NCI-H526 (cell line): ENCODE measurements at places on chromosomes 11 and 22.
A peak's percentile ranks its signal among the peaks of the same experiment; 100 is the strongest.

- no peak for DNase-seq
These were observed 702 bp upstream of the KCNJ4 start for GRCh38 chr22:38455530-38456271.

GRCh38 chr11:110173811-110174644 is 80.8 kb downstream of the ZC3H12C start:
- peak; percentile 84 for DNase-seq

DNA sequence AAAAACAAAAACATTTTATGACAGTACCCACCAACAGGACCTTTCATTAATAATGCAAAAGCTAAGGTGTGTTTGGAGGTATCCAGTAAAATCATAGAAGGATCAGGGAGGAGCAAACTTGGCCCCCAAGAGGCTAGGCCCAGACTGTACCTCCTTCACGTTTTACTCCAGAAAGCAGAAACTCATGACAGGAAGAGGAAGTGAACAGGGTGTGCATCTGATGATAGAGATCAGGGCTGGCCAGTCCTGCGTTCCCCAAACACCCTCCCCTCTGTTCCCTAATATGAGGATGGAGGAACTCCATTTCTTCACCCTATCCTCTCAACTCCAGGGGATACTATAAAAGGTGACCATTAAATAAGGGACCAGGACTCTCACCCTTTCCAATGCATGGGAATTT is 10.2 kb upstream of the MS4A12 start:
- no peak for DNase-seq

DNA sequence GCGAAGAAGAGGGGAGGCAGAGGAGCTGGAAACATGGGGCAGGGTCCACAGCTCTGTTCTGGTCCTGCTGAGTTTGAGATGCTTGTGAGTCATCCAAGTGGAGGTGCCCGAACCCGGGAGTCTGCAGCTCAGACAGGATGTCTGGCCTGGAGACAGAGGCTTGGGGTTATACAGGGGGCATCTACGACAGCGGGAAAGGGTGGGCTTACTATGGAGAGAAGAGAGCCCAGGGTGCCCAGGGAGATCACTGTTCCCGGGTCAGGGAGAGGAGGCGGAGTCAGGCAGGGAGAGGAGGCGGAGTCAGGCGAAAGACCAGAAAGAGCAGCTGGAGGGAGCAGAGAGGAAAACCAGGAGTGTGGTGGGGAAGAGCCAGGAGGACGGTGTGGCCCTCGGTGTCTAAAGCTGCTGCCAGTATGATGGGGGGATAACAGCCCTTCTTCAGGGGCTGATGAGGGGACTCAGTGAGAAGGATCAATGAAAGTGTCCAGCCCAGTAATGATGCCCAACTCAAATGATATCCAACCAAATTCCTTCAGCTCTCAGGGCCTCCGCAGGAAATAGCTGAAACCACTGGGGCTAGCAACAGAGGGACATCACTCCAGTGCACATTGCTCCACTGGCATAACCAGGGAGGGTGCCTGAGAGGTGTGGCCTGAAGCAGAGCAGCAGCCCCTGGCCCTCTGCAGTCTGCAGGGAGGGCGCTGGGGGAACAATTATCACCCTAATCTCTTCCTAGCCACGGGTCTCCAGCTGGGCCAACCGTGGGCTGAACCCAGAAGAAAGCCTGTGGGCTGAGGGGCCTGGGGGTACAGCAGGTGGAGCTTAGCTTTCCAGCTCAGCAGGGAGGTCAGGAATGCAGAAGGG is 2.6 kb upstream of the LTBP3 start:
- DNase-seq = peak; percentile 75

DNA sequence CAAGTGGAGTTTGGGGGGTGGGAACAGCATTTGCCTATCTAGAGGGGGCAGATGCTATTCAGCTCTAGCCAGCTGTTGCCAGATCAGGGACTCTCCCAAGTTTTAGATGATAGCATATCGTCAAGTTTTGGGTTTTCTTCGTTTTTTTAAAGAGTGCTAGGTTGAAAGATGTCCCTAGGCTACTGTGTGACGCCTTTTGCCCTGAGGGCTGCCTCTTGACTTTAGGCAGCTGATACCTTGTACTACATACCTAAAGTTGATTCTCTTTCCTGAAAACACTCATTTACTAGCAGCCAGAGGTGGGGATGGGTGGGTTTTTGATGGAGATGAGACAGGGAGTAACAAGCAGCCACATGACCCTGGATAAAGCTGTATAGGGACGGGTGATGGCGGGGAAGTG is 87.1 kb downstream of the ABTB2 start:
- DNase-seq = no peak

DNA sequence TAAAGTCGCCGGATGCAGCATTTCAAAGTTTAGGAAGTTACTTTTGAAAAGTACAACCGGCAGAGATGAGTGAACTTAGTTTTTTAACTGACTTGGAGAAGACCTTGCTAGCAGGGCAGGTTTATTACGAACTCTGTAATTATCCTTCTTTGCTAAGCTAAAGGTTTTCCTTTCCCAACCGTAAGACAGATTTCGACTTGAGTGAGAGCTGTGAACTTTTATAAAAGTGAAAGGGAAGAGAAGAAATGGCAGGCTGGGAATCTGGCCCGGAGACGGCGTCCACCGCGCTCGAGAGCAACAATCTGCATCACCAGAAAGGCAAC is 659 bp upstream of the TEAD1 start:
- DNase-seq = no peak

DNA sequence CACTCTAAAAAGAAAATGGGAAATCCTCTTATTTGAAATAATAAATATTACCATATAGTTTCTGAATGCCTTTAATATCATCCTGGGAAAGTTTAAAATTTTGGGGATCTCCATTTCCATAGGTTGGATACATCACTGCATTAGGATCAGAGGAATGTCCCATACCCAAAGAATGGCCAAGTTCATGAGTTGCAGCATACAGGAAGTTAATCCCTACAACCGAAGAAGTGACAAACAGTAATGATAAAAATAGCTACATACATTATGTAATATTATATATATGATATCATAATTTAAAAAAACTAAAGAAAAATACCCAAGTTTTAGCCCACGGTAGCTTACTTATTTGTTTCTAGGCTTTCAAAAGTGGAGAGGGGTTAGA is 7.4 kb downstream of the MMP7 start:
- DNase-seq = no peak

DNA sequence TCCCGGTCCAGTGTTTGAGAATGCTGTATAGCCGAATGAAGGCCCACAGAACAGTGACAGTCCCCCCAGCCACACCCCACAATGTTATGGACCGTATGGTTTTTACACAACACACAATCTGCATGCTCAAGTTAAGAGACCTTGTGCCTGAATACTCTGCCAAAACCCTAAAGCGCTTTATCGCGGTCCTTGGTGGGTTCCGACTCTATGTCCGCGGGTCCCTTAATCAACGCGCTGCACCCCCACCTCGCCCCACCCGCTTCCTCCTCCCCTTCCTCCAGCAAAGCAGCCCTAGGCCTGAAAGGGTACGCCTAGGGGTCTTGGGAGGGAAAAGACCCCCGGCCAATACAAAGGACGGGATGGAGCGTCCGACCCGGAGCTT is 442 bp downstream of the COPB1 start:
- peak; percentile 13 for DNase-seq

DNA sequence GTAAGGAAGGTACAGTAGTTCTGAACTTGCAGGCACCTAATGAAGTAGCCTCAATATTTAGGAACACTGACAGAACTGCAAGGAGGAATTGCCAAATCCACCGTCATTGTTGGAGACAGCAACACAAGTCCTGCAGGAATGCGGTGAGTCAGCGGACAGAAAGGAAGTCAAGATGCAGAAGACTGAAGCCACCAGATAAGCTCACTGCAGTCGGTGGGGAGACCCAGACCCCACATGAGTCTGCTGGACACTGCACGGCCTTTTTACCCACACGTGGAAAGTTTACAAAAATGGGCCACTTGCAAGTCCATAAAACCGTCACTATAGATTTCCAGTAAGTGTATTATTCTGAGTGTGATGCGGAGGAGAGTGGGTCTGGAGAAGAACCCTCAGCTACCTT is 1471.6 kb downstream of the TBC1D22A start:
- DNase-seq = no peak

DNA sequence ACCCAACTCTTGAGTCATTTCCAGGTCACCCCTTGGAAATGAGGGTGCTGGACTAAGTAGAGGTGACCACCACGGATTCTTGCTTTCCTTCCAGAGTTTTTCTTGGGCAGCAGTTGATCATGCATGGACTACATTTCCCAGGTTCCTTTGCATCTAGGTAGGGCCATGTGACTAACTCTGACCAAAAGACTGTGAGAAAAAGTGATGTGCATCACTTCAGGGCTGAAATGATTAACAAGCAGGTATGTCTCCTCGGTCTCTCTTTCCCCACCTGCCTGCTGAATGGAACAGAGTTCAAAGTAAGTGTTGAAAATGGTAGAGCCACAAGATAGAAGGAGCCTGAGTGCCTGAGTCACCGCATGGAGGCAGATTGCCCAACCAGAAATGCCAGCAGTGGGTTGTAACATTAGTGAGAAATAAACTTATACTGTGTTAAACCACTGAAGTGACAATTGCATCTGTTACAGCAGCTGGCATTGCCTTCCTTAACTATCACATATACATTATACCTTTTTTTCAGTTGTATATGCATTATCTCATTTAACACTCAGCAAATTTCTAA is 113.5 kb downstream of the MN1 start:
- no peak for DNase-seq

DNA sequence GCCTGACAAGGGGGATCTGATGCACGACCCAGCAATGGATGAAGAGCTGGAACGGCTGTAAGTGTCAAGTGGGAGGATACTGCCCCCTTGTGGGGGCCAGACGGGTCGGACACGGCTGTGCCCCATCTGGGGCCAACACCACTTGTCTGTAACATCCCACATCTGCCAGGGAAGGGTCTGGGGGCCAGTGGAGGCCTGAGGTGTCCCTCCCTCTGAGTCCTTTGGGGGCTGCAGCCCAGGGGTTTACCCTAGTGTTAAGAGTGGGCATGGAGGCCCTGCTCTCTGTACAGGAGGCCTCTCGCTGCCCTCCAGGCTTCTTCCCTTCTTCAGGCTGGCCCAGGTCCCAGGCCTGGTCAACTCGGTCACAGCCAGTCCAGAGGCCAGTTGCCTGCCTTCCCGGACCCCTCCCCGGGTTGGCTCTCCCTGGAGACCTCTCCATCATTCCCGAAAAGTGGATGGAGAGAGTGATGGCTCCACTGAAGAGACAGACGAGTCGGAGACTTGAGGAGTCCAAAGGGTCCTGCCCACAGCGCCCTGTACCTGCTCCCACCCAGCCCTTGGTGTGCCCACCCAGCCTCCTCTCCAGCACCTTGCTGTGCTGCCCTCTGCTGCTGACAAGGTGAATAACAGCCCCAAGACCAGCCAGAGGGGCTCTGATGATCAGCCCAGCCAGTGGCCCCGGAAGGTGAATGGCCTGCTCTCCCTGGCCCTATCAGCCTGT is 15.4 kb downstream of the ARFGAP2 start:
- DNase-seq = peak; percentile 59

DNA sequence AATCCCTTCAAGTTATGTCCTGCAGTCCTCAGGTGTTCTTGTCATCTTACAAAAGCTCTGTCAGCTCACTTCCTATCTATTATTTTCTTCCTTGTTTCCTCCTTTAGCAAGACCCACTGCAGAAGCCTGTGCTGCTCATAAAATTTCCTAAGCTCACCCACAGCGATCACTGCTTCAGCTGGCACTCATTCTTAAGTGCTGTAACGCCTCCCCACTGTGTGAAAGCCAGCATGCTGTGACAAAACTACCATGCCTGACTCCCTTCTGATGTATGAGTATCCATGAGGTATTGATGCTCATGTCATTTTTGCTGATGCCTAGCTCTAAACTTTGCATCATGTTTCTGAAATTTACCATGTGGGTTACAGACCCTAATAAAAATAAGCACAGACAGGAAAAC is 41.5 kb upstream of the CNTN5 start:
- no peak for DNase-seq

DNA sequence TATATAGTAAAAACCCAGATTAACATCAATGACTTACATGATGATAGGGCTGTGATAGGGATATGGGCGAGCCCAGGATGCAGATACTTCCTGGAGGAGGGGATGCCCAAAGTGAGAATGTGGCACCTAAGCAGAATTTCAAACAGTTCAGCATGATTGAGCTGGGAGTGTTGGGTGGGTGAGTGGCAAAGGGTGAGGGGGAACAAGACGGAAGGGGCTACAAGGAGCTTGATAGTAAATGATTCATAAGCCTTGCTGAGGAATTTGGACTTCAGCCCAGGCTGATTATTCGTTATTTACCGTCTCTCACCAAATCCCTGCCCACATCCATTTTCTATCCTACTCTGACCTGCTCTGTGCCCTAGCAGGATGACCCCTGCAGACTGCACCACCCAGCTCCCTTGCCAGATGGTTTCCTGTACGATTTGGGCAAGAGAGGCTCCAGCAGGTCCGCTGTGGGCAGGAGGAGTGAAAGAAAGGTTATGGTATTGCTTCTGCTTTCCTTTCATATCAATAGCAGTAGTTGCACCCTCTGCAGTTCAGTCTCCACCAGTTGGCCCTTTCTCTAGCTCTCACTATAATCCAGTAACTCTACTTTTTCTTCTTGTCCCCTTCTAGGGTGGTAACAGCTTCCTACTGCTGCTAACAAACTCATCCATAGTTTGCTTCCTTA is 30.3 kb upstream of the SIK2 start:
- DNase-seq = no peak

DNA sequence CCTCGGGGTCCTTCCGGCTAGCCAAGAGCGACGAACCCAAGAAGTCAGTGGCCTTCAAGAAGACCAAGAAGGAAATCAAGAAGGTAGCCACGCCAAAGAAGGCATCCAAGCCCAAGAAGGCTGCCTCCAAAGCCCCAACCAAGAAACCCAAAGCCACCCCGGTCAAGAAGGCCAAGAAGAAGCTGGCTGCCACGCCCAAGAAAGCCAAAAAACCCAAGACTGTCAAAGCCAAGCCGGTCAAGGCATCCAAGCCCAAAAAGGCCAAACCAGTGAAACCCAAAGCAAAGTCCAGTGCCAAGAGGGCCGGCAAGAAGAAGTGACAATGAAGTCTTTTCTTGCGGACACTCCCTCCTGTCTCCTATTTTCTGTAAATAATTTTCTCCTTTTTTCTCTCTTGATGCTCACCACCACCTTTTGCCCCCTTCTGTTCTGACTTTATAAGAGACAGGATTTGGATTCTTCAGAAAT is 1.9 kb upstream of the GCAT start:
- no peak for DNase-seq

- peak; percentile 19 for DNase-seq
These were observed 82.2 kb upstream of the SEPTIN5 start for GRCh38 chr22:19631899-19632667.

DNA sequence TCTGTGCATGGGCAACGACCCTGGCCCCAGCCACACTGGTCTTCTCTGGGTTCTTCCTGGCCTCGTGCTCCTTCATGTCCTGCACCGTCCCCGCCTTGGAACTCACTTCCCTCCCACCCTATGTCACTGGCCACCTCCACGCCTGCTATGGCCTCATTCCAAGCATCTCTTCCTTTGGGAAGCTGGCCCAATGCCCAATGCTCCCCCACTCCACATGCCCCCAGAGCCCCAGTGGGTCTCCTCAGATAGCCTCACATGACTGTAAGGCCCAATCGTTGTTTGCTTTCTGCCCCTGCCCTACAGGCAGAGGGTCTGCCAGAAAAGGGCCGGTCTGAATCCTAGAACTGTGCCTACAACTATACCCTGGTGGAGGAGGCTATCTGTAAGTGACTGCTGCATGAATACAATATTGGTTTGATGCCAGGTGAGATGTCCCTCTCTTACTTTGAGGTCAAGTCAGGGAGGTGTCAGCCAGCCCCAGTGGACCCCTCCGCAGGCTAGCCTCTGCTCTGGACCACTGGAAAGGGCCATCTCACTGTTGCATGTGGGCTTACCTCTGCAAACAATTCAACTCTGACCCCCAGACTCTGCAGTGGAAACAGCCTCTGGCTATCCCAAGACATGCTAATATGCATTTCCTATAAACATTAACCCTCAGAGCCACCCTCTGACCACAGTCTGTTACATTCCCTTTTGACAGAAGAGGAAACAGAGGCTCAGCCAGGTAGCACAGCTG is 2.1 kb upstream of the GNAZ start:
- no peak for DNase-seq
